Tibial nerve (tissue), 4 donors: ENCODE measurements at places on chromosomes 5 and 9. TPM values are rescaled to one million over a fixed set of nuclear protein-coding genes. Genes with fewer than 3 reads are reported as not detected.
A peak's percentile ranks its signal among the peaks of the same experiment; 100 is the strongest.

Gene PITX1
- total RNA-seq = 5.4 TPM

Gene IFNA21
- not detected for total RNA-seq

DNA sequence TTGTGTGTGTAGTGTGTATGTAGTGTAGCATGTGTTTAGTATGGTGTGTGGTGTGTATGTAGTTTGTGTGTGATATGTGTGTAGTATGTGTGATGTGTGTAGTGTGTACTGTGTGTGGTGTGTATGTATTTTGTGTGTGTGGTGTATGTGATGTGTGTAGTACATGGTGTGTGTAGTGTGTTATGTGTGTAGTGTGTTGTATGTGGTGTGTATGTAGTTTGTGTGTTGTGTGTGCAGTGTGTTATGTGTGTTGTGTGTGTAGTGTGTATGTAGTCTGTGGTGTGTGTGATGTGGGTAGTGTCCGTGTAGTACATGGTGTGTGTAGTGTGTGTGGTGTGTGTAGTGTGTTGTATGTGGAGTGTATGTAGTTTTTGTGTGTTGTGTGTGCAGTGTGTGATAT is 40.0 kb downstream of the SYK start:
- no peak for DNase-seq

GRCh38 chr5:38367410-38367809 is 109.1 kb downstream of the EGFLAM start:
- DNase-seq = no peak

Gene C8G
- total RNA-seq = not detected

Gene PFN3
- total RNA-seq = not detected

Gene LHX2
- total RNA-seq = not detected

Gene MAMDC2
- 48.3 TPM for total RNA-seq

Gene SPINK6
- total RNA-seq = not detected

DNA sequence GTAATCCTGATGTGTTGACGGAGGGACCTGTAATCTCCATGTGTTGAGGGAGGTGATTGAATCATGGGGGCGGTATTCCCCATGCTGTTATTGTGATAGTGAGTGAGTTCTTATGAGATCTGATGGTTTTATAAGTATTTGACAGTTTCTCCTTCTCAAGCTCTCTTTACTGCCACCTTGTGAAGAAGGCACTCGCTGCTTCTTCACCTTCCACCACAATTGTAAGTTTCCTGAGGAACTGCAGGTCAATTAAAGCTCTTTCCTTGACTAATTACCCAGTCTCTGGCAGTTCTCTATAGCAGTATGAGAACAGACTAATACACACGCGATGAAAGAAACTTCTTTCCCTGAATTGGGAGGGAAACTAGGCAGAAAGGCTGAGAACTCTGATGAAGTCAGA is 141.1 kb upstream of the RAD23B start:
- DNase-seq = no peak

DNA sequence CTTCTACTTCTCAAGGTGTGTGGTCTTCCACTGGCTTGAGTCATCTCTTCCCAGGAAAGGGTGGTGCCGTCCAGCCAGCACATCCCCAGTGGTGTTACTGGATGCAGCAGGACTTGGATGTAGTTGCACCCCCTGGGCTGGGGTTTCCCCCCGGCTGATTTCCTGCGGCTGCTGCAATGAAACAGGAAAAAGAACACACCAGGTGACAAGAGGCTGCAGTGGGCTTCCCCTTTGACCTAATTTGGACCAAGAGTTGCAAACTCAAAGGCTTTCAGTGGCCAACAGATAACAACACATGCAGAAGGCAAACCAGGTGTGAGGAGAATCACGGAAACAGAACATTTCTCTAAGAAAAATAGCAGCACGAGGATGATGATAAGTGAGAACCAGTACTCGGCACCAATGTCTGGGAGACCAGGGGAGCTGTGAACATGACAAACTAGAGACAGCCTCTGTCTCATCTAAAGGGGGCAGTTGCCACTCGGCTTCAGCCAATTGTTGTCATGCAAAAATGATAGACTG is 83.7 kb downstream of the PDE6A start:
- DNase-seq = no peak

- no peak for DNase-seq
Measured at GRCh38 chr5:119358530-119358900, 2.7 kb downstream of the TNFAIP8 start.

GRCh38 chr5:175466700-175467318 is 11.6 kb upstream of the SFXN1 start:
- no peak for DNase-seq

Gene ZFP2
- total RNA-seq = 2.4 TPM

GRCh38 chr5:17406423-17406838 is 91.6 kb upstream of the TAF11L2 start:
- no peak for DNase-seq

DNA sequence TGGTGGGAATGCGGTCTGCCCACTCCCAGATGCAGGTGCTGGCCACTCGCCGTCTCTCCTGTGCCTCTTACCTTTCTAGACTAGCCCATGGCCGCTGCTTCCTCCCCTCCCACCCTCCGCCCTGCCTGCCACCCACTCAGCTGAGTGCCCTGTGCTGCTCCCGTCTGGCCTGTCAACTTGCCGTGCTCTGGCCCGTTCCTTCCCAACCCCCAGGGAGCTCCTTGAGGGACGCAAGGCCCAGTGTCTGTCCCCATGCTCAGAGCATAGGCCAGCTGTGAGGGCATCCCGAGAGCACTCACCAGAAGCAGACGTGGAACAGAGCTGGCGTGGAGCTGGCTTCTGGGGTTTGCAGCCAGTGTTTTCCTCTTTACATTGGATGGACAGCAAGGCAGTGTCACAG is 20.2 kb downstream of the HNRNPH1 start:
- no peak for DNase-seq

Gene IRX2
- not detected for total RNA-seq

GRCh38 chr5:149406203-149406978 is 27.3 kb upstream of the IL17B start:
- DNase-seq = peak; percentile 66

Gene SMIM33
- total RNA-seq = not detected

Gene CLIC3
- 30.0 TPM for total RNA-seq

GRCh38 chr5:122498163-122498562 is 186.1 kb downstream of the SNCAIP start:
- DNase-seq = no peak

DNA sequence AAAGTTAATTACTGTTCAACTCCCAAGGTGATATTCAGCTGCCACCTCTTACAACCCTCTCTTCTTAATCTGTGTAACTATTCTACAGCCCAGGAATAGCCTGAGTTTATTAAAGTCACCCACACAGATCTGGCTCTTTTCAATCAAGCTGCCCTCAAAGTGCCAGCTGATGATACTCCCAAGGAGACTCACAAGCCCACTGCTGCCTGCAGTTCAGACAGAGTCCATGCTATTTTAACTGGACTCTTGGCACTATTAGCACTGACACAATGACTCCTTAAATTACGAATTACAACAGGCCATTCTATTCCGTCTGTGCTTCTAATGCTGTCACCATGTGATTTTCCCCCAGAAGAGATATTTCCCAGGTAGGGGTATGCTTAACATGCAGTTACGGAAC is 26.3 kb downstream of the REEP5 start:
- DNase-seq = no peak

DNA sequence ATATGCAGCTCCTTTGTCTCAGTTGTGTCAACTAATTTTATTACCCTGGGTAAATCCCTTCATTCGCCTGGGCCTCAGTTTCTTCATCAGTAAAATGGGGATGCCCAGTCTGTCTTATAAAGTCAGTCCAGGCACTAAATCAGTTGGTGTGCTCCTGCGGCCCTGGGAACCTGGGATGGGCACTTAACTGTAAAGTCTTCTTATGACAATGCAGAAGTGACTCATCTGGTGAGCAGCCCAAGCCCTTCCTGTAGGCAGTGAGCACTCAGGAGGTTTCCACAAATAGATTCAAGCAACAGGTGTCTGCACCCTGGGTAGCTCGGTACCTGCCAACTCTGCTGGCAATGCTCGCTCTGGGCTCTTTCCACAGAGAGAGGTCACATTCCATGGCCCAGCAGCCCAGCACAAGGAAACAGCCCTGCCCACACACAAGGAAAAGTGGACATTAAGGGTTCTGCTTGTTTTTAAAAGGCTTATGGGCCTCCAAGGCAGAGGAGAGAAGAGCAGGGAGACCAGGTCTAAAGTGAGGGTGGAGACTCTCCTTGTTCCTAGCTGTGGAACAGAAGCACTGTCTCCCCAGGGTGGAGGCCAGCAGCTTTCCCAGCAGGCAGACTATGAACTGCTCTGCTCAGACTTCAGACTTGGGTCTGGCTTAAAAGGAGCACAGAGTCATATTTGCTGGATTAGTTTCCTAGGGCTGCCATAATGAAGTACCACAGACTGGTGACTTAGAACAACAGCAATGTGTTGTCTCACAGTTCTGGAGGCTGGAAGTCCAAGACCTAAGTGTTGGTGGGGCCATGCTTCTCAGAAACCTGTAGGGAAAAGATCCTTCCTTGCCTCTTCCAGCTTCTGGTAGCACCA is 89.7 kb upstream of the ADRA1B start:
- no peak for DNase-seq

- no peak for DNase-seq
Measured at GRCh38 chr5:178143901-178144300, 9.8 kb downstream of the NHP2 start.

Gene TMC1
- total RNA-seq = not detected

DNA sequence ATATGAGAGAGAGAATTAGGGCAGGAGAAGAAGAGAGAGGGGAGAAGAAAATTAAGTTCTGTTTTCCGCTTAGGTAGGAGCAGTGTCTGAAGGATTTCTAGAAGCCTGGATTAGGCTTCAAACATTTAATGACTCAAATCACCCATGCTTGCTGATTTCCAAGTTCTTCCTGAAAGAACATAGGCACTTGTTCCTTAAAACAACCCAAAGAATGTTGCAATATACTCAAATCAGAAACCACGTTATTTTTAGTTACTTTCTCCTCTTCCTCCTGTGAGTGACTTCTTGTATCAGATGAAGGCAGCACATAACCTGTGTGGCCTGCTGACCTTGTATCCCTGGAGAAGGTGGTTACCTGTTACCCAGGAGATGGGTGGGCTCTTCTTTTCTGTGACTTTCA is 351.5 kb upstream of the KLF4 start:
- no peak for DNase-seq

Gene PCDHB8
- 3.5 TPM for total RNA-seq

Gene ENC1
- 11.7 TPM for total RNA-seq

- DNase-seq = no peak
Measured at GRCh38 chr5:3194271-3194670, 401.4 kb upstream of the IRX1 start.

Gene GPR150
- total RNA-seq = 3.1 TPM

Gene INSL6
- total RNA-seq = not detected

DNA sequence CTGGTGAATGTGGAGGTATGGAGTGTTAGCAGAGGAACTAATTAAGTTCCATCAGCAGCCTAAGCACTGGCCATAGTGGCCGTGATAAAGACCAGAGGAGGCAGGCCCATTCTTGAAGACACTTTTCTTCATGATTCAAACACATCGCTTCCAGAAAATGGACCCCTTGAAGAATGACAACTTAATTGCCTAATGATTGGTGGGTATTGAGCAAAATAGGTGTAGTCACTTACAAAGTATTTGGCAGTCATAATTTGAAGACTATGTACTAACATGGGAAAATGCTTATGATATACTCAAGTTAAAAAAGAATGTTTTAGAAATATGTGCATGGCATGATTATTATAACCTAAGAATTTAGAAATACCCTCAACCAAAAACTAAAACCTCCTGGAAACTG is 44.8 kb downstream of the MEGF10 start:
- no peak for DNase-seq

DNA sequence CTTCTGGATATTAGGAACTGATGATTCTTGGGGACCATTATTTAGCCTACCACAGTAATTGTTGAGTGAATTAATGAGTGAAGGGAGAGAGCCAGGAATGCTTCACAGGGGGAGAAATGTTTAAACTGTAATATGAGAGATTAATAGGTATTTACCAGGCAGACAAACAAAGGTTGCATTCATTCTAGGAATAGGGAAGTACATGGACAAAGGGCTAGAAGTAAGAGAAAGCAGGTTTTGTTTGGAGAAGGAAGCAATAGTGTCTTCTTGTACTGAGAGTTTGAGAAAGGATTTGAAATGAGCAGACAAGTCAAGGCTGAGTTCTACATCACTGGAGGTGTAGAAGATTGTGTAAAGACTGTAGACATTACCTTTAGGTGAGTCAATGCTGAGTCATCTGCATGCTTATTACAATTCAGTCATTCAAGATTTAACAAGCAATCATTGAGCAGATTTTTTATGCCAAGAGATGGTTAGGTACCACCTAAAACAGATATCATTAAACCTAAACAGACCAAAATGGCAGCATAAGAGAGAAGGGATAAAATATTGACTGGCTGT is 8.0 kb downstream of the TAF1L start:
- no peak for DNase-seq

Gene MELK
- not detected for total RNA-seq

Gene SLC27A6
- 23.8 TPM for total RNA-seq
